ENCODE measurements at places on chromosomes 13 and 19. TPM values are rescaled to one million over a fixed set of nuclear protein-coding genes. Genes with fewer than 3 reads are reported as not detected.

Gene NKPD1
- 0.12 TPM for polyA plus RNA-seq

Gene CKM
- polyA plus RNA-seq = 3,649 TPM

Gene CYP4F12
- polyA plus RNA-seq = 0.43 TPM

Gene MFSD12
- 28.1 TPM for polyA plus RNA-seq

Gene MYH14
- polyA plus RNA-seq = 26.1 TPM

Gene OR7D2
- polyA plus RNA-seq = 0.12 TPM

- DNase-seq = no peak
Measured at GRCh38 chr13:98816406-98816805, 63.9 kb upstream of the SLC15A1 start.

DNA sequence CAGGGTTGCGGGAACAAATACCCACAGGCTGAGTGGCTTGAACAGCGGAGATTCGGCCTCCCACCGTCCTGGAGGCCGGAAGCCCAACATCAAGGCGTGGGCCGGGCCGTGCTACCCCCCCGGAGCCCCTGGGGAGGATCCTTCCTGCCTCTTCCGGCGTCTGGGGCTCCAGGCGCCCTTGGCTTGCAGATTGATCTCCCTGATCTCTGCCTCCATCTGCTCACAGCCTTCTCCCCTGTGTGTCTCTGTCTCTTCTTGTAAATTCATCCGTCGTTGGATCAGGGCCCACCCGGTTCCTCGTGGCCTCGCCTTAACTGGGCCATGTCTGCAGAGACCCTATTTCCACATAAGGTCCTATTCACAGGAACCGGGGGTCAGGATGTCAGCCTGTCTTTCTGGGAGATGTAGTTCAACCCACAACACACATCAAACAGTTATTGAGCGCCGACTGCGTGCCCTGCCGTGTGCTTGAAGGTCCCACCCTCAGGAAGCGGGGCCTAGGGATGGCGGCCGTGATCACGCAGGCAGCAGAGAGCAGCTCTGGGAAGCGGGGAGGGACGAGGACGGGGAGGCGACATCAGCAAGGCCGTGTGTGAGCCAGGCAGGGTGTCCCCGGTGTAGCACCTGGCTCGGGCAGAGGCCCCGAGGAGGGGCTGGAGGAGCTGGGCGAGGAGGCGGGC is 21.3 kb downstream of the HCN2 start:
- DNase-seq = peak; percentile 28

GRCh38 chr13:27113436-27113835 is 58.2 kb downstream of the USP12 start:
- DNase-seq = no peak

DNA sequence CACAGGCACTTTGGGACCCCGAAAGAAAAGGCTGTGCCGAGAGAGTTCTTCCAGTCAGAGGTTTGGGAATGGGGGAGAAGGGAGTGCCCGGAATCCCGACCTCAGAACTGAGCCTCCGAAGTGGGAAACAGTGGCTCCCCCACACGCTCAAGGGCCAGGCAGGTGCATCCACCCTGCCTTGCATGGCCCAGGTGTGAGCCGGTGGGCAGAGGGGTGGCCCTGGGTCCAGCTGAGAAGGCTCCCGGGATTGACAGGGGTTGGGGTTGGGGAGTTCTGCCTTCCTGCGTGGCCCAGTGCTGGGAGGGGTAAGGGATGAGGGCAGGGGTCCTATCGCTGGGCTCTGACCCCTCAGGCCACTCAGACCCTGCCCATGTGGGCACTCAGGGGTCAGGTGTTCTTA is 163.5 kb upstream of the TUBA3C start:
- DNase-seq = no peak

GRCh38 chr19:39398297-39398864 is 7.2 kb downstream of the MED29 start:
- peak; percentile 37 for DNase-seq

DNA sequence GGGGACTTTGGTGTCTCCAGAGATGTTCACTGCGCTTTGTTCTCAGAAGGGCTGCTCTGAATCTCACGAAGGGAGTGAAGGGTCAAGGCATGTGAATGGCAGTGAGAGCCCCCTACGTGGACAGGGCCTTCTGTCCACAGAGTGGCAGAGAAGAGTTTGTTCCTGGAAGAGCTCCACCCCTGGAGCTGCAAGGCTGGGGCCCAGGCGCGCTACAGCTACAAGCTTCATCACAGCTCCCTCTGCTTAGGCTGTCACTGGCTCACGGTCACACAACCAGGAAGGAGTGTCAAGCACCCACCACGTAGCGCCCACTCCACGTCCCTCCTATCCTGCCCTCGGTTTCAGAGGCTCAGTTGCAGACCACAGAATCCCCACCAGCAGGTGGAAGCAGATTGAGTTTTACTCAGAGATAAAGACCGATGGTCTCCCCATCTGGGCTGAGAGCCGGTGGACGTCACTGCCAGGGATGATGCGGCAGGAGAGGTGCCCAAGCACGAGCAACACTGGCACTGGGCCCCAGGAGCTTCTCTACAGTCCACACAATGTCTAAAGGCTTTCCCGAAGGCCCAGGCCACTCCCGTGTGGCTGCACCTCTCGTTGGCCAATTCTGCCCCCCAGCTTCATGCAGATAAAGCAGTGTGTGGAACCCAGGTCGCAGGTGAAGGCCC is 23.0 kb upstream of the TFDP1 start:
- DNase-seq = no peak

- peak; percentile 77 for DNase-seq
Measured at GRCh38 chr13:44237881-44238421, 135.7 kb upstream of the SERP2 start.

GRCh38 chr19:6253954-6254733 is 25.6 kb downstream of the MLLT1 start:
- no peak for DNase-seq
